ENCODE measurements at places on chromosomes 7 and 10.

GRCh38 chr7:46633630-46634240 is 712.7 kb upstream of the IGFBP3 start:
- DNase-seq, result no peak

GRCh38 chr7:128353189-128353588 is 8.3 kb downstream of the PRRT4 start:
- no peak for DNase-seq

DNA sequence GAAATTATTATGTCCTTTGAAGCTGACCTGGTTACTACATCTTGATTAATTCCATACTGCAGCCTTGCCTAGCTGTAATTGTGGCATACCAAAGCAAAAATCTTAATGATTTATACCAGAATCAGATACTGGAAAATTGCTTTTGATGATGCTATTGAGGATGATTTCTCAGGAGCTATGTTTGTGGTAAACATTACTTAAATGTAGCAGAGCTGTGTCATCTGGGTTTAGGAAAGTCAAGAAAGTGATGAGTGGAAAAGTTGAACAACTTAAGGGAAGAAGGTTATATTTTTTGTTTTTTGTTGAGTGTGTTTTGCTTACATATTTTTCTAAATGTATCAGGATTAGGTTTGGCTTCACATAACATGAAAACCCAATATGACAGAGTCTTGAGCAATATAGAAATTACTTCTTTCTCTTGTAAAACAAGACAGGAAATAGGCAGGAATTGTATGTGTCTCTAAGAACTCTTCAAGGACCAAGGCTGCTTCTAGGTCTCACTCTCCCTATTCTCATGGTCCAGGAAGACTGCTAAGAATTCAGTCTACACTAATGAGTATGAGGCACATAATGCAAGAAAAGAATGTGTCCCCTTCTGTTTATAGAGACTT is 87.6 kb upstream of the MTPN start:
- DNase-seq, result no peak

DNA sequence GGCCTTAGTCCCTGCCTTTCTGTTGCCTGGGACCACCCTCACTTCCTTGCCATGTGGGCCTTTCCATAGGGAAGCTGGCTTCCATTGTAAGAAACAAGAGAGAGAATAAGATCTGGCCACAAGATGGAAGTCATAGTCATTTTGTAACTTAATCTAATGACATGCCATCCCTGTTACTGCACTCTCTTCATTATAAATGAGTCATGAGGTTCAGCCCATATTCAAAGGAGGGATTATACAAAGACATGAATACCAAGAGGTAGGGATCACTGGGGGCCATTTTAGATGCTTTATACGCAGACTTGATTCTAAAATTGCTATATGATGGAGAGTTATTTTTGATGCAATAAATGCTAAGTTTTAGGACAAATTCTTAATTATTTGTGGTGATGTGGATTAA is 75.2 kb upstream of the CELF2 start:
- DNase-seq, result no peak

DNA sequence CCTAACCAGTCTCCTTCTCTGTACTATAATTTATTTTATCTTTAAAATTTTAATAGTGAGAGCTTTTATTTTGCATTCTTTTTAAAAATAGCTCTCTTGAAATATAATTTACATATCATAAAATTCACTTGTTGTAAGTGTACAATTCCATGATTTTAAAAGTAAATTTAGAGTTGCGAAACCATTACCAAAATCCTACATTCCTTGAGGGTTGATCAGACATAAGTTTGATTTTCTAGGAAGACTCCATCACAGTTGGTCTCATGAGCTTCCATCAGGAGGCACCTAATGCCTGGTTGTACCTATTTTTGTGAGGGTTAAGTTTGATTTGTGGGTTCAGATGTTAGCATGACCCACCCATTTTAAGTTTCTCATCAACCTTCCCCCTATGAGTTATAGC is 108.1 kb downstream of the BMPER start:
- no peak for DNase-seq
